NCI-H2029 (cell line): ENCODE measurements at places on chromosomes 13 and 19.

- no peak for DNase-seq
These were observed 3.0 kb upstream of the C19orf81 start for GRCh38 chr19:50646074-50646807.

- no peak for DNase-seq
These were observed 19.4 kb downstream of the CLDN10 start for GRCh38 chr13:95571941-95572340.

DNA sequence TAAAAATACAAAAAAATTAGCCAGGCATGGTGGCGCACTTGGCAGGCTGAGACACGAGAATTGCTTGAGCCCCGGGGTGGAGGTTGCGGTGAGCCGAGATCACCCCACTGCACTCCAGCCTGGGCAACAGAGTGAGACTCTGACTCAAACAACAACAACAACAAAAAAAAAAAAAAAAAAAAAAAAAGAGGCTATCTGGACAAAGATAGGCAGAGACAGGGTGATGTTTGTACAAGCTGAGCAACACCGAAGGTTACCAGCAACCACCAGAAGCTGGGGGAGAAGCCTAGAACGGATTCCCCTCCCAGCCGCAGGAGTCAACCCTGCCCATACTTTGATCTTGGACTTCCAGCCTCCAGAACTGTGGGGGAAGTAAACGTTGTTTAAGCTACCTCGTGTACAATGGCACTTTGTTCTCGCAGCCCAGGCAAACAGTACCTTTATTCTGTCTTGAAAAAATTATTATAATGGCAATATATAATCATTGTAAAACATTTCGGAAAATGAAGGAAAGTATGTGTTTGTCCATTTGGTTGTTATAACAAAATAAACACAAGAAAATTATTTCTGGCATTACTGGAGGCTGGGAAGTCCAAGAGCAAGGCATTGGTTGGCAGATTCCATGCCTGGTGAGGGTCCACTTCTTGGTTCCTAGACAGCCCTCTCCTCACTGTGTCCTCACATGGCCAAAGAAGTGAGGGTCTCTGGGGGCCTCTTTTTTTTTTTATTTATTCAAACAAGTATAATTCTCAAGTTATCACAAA lies 39.8 kb upstream of the LATS2 start:
- no peak for DNase-seq

DNA sequence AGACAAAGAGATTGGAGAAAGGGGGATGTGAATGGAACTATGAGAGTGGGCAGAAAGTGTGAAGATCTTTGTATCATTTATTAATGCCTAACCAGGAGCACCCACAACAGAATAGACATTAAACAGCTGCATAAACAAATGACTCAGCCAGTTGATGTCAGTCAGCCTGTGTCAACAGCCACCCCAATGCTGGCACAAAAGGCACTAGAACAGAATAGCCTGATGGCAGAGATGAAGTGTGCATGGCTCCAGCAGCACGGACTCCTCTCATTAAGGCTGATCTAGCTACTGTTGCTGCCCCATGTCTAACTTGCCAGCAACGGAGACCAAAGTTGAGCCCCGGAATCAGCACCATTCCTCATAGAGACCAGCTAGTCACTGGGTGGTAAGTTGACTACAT lies 7.8 kb downstream of the CPB2 start:
- peak; percentile 48 for DNase-seq

DNA sequence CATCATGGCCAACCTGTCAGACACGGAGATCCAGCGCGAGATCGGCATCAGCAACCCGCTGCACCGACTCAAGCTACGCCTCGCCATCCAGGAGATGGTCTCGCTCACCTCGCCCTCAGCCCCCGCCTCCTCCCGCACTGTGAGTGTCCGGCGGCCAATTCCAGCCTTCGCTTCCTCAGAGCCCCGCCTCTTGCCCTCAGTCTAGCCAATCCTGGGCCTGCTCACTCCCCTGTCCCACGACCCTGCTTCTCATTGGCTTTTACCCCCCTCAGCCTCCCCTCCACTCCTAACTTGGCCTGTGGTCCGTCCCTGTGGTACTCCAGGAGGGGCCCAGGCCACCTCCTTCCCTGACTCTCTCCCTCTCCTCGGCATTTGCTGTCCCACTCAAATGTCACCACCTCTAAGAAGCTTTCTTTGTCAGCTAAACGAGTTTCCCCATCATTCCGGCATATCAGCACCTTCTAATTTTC lies 12.3 kb downstream of the HRC start:
- DNase-seq, result peak; percentile 85

- no peak for DNase-seq
These were observed 20.4 kb upstream of the TNFSF13B start for GRCh38 chr13:108249150-108249549.

- DNase-seq, result no peak
These were observed 6.5 kb downstream of the UNC13A start for GRCh38 chr19:17681505-17682125.

DNA sequence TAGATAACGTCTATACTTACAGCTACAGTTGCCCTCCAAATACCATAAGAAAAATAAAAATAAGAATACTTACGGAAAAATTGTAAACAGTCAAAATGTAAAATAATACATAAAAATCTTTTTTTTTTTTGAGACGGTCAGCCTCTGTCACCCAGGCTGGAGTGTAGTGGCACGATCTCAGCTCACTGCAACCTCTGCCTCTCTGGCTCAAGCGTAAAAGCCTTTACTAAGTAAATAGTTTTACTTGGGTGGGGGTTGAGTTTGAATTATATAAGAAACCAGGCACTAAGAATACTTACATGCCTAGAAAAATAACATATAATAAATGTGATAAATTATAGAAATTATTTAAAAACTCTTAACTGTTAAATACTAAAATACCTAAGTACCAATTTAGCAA lies 1413.0 kb upstream of the PRR20A start:
- DNase-seq, result no peak

DNA sequence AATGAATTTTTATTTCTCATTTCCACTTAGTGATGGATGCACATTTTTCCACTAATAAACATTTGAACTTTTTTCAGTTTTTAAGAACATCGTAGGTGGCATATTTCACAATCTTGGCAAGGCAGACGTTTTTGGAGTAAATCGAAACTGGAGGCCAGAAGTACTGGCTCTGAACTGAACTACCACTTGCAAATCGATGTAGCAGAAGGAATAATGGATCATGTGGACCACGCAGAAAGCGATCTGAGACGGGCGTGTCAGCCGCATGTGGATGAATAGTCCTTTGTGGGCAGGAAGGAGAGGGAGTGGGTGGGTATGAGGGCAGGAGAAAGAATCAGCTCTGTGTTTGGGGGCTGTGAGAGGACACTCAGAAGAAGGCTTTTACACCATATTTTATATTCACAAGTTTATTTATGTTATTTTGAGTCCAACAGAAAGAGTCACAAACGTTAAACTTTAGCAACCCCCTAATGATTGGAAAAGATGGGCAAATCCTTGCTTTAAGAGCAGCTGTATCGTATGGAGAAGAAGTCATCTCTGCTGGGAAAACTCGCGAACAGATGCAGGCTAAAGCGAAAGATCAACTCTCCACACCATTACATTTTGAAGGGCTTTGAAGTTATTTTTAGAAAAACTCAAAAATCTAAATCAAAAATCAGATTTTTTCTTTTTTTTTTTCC lies 90.5 kb downstream of the COL4A2 start:
- no peak for DNase-seq

DNA sequence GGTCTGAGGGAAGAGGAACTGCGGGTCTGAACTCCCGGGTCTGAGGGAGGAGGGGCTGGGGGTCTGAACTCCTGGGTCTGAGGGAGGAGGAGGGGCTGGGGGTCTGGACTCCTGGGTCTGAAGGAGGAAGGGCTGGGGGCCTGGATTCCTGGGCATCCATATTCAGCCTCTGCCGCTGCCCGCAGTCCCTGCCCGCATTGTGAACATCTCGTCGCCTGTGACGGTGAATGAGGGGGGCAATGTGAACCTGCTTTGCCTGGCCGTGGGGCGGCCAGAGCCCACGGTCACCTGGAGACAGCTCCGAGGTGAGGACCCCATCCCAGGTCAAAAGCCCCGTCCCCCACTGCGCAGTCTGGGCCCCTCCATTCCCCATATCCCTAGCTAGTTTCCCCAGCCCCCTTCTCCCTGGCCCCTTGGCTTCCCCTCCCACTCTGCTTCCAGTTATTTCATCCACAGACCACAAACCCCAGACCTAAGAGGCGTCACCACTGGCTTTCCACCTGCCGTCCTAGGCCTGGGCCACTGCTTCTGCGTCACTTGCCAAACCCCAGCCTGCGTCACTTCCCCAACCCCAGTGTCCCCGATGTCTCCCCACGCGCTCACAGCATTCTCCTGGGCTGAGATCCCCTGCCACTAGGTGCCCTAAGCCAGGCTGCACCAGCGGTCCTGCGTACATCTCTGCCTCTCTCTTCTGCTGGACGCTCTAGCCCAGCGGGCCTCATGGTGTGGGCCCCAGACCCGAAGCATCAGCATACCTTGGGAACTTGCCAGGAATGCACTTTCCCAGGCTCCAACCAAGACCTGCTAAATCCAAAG lies 13.9 kb downstream of the IGLON5 start:
- no peak for DNase-seq

- DNase-seq, result no peak
These were observed 160.6 kb upstream of the SPRY2 start for GRCh38 chr13:80501556-80501955.

- no peak for DNase-seq
These were observed 158.6 kb upstream of the SOX1 start for GRCh38 chr13:111908361-111908760.

DNA sequence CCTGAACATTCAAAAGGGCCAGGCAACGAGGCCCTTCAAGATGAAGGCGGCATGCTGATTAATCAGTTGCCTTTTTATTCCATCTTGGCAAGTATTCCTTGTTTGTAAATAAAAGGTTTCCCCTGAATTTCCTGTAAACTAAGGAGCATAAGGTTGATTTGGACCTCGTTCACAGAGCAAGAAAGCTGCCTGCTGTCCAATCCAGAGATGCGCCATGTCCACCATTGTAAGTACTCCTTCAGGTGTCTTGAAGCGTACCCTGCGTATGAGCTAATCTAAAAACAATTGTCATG lies 884.7 kb downstream of the PCDH9 start:
- no peak for DNase-seq

GRCh38 chr13:46071590-46072249 lies 19.2 kb upstream of the ZC3H13 start:
- no peak for DNase-seq

GRCh38 chr13:46296115-46296822 lies 84.5 kb downstream of the LRRC63 start:
- DNase-seq, result no peak

- no peak for DNase-seq
These were observed 5.1 kb downstream of the PEX11G start for GRCh38 chr19:7483720-7484201.

- DNase-seq, result no peak
These were observed 61.9 kb upstream of the LDLR start for GRCh38 chr19:11027381-11027780.

- no peak for DNase-seq
These were observed 1.5 kb upstream of the ERICH4 start for GRCh38 chr19:41441321-41441945.

DNA sequence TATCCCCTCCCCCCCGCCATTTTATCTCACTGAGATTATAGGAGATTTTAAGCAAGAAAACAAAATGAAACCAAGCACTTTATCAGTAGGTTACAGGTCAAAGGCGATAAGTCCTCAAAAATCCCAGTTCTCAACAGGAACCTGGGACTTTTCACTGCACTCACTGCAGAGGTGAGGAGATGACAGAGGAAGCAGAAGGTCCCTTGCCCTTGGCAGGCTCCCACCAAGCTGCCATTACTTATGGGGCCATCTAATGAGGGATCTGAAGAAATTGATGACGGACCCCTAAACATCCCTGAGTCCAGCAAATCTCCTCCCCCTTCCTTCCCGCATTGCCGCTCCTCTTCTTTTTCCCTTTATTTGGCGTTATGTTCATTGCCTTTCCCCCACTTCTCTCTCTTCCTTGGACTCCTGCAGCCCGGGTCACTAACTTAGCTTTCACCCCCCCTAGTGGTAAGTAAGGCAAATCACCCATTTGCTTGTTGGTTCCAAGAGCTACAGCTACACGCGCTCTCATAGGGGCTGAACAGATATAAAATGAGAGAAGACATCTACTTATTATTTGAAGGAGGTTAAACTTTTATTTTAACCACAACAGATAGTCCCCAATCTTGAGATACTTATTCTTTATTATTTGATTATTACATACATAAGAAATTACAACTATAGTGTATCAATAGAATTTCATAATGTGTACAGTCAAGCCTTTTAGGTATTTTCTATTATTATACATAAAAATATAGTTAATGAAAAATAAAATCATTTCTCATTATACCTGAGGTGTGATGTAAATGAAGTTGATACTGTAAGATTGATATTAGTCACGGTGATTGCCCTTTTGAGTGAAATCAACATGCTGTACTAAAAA lies 52.0 kb upstream of the ARGLU1 start:
- DNase-seq, result peak; percentile 9

DNA sequence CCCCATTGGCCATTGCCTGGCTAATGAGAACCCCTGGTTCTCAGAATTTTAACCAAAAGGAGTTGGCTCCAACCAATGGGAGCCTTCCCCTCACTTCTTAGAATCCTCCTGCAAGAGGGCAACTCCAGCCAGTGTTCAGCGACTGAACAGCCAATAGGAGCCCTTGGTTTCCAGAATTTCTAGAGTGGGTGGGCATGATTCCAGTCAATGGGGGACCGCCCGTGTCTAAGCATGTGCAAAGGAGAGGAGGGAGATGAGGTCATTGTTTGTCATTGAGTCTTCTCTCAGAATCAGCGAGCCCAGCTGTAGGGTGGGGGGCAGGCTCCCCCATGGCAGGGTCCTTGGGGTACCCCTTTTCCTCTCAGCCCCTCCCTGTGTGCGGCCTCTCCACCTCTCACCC lies 9.5 kb upstream of the SWSAP1 start:
- DNase-seq, result no peak

- DNase-seq, result no peak
These were observed 19.6 kb upstream of the FAM124A start for GRCh38 chr13:51202477-51203046.

DNA sequence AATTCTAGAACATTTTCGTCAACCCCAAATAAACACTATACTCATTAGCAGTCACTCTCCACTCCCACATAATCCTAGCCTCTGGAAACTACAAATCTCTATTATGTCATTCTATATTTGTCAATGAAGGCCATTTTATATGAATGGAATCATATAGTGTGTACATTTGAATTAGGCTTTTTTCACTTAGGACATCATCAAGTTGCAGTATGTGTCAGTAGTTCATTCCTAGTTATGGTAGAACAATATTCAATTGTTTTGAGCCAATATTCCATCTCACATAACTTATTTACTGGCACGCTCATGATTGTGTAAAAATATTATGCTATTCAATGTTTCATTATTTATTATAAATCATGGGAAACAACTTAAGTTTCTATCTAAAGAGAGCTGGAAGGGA lies 1610.4 kb upstream of the MIR17HG start:
- no peak for DNase-seq

GRCh38 chr13:24500977-24501376 lies 11.6 kb downstream of the PARP4 start:
- no peak for DNase-seq

- no peak for DNase-seq
These were observed 156.6 kb downstream of the TM9SF2 start for GRCh38 chr13:99657848-99658260.
